ENCODE measurements at places on chromosomes 5 and 9.

DNA sequence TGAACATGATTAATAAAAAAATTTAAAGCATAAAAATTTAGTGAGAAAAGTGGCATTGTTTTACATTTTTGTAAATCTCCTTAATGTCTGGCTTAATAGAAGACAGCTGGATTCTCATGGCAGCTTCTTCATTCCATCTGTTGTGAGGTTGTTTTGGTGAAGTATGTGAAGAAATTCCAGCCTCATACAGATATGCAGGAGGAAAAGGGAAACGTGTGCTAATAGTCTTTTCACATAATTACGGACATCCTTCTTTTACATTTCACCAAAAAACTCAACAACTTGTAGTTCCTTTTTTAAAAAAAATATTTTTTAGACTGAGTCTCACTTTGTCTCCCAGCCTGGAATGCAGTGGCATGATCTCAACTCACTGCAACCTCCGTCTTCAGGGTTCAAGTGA lies 46.9 kb downstream of the HACD4 start:
- DNase-seq: no peak

- no peak for DNase-seq
These were observed 105.7 kb upstream of the RAD23B start for GRCh38 chr9:107177243-107177839.

DNA sequence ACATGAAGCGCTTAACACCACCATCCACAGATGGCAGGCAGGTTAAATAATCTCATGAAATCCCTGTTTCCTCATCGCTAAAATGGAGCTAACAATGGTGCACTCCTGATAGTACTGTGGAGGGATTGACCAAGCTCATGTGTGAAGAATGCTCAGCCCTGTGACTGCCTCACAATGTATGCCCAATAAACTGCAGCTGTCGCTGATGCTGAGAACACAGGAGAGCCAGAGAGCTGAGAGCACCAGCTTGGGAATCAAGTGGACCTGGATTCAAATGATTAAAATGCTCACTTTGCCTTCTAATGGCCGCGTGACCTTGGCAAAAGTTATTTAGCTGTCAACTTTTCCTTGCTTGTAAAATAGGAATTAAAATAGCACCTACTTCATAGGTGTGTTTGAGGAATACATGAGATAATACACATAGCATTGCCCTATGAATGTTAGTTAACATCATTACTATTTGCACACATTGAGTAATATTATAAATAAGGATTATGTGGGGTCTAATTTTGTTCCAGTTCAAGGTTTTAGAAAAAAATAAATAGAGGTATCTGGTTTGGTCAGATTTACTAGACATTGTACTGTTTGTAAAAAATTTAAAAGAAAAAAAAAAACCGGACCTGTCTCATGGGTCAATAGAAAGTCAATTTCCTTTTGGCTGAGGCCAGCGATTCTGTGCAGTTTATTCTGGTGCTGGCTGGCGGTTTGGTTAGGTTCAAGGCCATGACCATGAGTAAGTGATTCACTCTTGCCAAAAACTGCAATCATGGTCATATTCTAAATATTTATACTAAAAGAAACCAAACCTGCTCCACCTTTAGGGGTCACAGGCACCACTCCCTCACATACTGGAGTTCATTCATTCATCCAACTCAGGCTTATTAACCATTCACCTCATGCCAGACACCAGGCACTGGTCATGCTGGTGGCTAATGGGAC lies 101.3 kb downstream of the SH3TC2 start:
- no peak for DNase-seq

- DNase-seq: no peak
These were observed 55.9 kb downstream of the ARHGAP26 start for GRCh38 chr5:142826093-142826492.

- DNase-seq: no peak
These were observed 173.0 kb downstream of the WDR70 start for GRCh38 chr5:37552161-37552560.

DNA sequence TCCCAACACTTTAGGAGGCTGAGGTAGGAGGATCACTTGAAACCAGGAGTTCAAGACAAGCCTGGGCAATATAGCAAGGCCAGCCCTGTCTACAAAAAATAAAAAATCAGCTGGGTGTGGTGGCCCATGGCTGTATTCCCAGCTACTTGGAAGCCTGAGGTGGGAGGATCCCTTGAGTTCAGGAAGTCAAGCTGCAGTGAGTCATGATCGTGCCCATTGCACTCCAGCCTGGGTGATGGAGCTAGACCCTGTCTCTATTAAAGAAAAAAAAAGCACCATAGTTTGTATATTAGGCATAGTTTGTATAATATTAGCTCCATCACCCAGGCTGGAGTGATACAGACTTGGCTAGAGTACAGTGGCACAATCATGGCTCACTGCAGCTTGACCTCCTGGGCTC lies 9.6 kb upstream of the NME5 start:
- no peak for DNase-seq

Measured in G401 (cell line).